ENCODE measurements at places on chromosomes 2 and 18. TPM values are rescaled to one million over a fixed set of nuclear protein-coding genes. Genes with fewer than 3 reads are reported as not detected.

DNA sequence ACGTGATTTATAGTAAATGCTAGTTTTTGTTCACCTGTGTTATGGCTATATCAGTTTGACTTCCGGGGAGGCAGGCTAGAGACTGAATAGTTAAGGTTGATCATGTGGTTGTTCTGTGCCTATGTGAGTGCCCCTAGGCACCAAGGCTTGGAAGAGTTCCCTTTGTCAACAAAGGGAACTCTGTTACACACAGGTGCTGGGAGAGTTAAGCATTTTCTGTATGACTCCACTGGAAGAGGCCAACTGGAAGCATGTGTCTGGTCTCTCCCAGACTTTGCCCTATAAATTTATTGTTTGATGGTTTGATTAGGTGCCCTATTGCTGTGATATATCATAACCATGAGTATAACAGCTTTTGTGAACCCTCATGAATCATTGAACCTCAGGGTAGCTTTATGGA, 63.8 kb downstream of the ARL6IP6 start:
- no peak for DNase-seq

DNA sequence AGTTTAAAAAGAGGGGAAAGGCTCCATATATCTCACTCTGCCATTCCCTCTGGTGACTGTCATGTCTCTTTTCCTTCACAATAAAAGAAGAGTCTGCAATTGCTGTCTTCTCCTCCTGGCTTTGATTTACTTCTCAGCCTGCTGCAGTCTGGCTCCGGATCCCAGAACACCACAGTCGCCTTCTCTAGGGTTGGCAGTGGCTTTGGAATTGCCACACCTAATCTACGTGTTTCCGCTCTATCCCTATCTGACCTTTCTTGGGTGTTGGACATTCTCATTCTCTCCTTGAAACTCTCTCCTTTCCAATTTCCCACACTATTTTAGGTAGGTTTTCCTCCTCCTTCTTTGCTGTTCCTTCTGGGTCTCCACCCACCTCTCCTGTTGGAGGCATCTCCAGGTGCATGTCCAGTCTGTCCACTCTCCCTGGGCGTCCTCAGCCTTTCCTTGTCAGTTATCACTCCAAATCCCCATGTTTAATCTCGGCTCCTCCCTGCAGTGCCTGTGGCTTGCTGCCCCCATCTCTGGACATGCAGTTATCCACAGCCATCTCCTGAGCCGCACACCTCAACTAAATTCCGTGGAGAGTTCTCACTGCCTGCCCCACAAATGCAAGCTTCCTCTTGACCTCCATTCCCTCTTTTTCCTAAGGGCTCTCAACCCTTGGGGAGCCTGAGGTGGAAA, 112.8 kb downstream of the KCTD1 start:
- DNase-seq = no peak

GRCh38 chr2:66827851-66828250, 392.9 kb downstream of the MEIS1 start:
- no peak for DNase-seq

GRCh38 chr2:22153931-22154613, 1030.3 kb downstream of the TDRD15 start:
- DNase-seq = no peak

GRCh38 chr2:61995065-61995464, 89.6 kb downstream of the COMMD1 start:
- no peak for DNase-seq

DNA sequence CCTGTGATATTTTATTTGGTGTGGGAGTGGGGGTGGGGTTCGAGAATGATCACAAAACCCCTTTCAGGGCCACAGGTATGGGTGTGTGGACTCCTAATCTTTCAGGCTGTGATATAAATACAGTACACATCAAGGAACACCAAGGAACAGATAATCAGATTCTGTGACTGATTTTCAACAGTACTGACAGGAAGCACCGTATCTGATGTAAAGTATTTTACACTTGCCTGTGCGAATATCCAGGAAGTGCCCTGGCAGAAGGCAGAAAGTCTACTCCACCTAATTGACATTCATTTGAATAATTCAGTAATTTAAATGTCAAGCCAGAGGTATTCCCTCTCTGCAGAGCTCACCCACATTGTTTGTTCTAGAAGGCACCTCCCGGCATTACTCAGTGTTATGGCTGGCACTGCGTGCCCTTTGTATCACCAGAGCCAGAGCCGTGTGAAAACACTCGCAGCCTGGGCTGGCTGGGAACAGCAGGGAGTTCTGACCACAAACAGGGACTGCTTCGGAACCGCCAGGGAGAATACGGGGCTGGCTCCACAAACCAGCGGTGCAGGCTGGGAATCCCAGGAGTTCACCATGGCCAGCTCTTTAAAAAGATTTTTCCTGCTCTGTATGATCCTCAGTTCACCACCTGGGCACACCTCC, 91.8 kb downstream of the ACVR1 start:
- DNase-seq = peak; percentile 88

DNA sequence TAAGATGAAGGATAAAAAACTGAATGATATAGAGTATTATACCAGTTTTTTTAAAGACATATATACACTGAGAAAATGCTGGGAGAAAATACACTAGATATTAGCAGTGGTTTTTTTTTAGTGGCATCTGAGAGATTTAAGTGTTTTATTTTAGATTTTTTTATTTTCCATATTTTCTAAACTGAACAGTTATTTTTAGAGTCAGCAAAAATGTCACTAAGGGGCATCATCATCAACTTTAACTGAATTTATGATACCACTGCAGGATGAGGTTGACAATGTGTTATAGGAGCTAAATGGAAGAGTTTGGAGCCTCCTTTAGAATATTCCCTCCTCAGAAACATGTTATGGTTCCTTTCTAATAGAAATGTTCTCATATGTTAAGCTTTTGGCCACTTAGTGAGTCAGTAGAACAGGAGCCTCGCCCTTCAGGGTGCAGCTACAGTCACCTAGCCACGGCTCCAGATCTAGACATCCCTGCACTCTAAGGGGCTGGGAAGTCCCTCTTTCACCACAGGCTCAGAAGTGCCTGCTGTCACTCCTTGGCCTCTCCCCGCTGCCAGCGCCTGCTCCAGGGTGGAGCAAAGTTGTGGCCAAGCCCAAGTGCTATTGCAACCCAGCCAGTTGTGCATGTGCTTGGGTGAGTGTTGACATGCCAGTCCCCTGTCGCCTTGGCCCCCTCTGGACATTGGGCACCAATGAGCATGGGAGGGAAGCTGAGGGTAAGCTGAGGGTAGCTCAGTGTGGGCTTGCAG, 210.7 kb upstream of the RASGRP3 start:
- DNase-seq = no peak

DNA sequence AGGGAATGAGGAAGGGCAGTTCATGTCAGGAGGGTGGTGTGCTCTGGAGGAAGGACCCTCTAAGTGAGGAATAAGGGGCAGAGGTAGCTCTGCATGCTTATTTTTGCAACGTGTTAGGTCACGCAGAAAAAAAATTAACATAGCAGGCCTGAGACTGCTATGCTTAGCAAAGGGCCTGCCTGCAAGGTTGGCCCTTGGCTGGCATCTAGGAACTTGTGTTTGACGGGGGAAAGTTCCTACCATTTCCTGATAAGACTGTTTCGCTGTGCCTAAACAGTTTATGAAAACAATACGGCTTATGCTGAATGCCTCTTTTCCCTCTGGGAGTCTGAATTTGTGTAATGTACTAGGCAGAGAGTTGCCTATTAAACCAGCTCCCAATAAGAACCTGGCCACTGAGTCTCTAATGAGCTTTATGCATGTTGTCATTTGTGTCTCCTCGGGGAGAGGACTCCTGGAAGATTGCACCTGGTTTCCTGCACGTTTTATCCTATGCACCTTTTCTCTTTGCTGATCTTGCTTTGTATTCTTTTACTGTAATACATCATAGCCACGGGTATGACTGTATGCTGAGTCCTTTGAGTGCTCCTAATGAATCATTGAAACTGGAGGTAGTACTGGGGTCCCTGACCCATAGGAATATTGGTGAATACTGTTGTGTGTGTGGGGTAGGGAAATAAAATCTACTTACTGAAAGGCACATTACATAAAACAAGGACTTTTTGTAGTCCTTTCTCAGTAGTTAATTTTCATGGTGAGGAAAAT, 169.0 kb downstream of the PRPF40A start:
- DNase-seq = no peak

Gene IL1F10
- not detected for total RNA-seq

Gene PDE11A
- not detected for total RNA-seq

Gene CFAP53
- not detected for total RNA-seq

Gene VWA3B
- not detected for total RNA-seq

Gene MTIF2
- 15.9 TPM for total RNA-seq

Gene RUFY4
- total RNA-seq = not detected

Gene UGT1A3
- 1.2 TPM for total RNA-seq

Gene POTEI
- total RNA-seq = 0.08 TPM
